ENCODE measurements at places on chromosomes 16 and 17. TPM values are rescaled to one million over a fixed set of nuclear protein-coding genes. Genes with fewer than 3 reads are reported as not detected.

TBC1D3E gene
- total RNA-seq, result not detected

- H3K27ac ChIP-seq, result peak overlapping the region; percentile 58
- H3K4me3 ChIP-seq, result no peak overlapping the region
- H3K27me3 ChIP-seq, result no peaks in the 10 kb centered on the region
- H3K4me1 ChIP-seq, result no peaks in the 10 kb centered on the region
Observed at GRCh38 chr17:80738020-80738808, 193.6 kb downstream of the RPTOR start.

DNA sequence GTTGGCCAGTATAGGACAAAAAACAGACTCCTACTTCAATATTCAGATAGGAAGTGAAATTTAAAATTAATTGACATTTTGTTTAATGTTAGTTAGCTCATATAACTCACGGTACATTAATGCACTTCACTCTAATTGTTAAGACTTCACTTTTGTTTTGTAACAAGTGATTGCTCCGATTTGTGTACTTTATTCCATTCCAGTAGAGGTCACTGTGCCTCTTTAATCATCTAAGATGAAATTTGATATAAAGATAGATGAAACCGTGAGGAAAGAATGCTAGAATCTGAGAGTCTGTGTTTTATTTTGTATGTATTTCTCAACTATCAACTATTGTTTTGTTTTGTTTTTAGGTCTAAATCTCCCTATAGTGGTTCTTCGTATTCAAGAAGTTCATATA, 29.0 kb downstream of the RBBP6 start:
- H3K4me1 ChIP-seq, result no peaks in the 10 kb centered on the region
- H3K27me3 ChIP-seq, result no peaks in the 10 kb centered on the region
- no peak overlapping the region for H3K4me3 ChIP-seq
- no peak overlapping the region for H3K27ac ChIP-seq
- peaks cover 7% of the 10 kb centered on the region for H3K36me3 ChIP-seq

GRCh38 chr16:89863741-89864526, 9.5 kb upstream of the TCF25 start:
- H3K27me3 ChIP-seq, result no peaks in the 10 kb centered on the region
- peaks cover 17% of the 10 kb centered on the region for H3K4me1 ChIP-seq
- peak; percentile 58 for DNase-seq
- H3K36me3 ChIP-seq, result peaks cover 34% of the 10 kb centered on the region
- H3K27ac ChIP-seq, result peak overlapping the region; percentile 75

- H3K36me3 ChIP-seq, result no peaks in the 10 kb centered on the region
- H3K4me3 ChIP-seq, result no peak overlapping the region
- DNase-seq, result no peak
- H3K4me1 ChIP-seq, result peaks cover 9% of the 10 kb centered on the region
- H3K27ac ChIP-seq, result no peak overlapping the region
Observed at GRCh38 chr17:39166437-39167335, 725 bp upstream of the ARL5C start.

DNA sequence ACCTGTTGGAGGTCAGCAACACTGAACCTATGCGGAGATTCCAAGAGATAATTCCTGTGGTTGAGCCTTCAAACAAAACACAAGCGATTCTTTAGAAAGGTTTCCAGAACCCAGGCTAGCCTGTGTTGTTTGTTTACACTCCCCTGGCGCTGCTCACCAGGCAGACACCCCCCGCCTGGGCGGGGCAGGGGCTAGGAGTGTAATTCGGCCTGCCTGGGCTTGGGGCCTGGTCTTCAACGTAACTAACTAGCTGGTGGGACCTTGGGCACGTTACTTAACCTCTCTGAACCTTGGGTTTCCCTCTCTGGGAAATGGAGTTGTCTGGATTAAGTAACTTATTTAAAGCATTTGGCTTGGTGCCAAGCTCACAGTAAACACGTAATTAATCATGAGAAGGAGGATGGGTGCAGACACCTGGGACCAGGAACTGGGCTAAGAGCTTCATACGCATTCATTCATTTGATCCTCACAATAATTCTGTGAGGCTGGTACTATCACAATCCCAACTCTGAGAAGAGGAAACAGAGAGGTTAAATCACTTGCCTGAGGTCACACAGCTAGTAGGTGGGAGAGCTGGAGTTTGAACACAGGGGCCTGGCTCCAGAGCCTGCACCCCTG, 7.6 kb upstream of the ARHGAP27 start:
- no peak for DNase-seq
- H3K4me3 ChIP-seq, result no peak overlapping the region
- H3K27ac ChIP-seq, result no peak overlapping the region
- no peaks in the 10 kb centered on the region for H3K27me3 ChIP-seq
- H3K4me1 ChIP-seq, result peaks cover 5% of the 10 kb centered on the region

GRCh38 chr16:20940871-20941635, 40.5 kb downstream of the LYRM1 start:
- no peaks in the 10 kb centered on the region for H3K27me3 ChIP-seq
- H3K36me3 ChIP-seq, result no peaks in the 10 kb centered on the region
- H3K4me3 ChIP-seq, result no peak overlapping the region
- no peaks in the 10 kb centered on the region for H3K4me1 ChIP-seq
- no peak overlapping the region for H3K27ac ChIP-seq

DNA sequence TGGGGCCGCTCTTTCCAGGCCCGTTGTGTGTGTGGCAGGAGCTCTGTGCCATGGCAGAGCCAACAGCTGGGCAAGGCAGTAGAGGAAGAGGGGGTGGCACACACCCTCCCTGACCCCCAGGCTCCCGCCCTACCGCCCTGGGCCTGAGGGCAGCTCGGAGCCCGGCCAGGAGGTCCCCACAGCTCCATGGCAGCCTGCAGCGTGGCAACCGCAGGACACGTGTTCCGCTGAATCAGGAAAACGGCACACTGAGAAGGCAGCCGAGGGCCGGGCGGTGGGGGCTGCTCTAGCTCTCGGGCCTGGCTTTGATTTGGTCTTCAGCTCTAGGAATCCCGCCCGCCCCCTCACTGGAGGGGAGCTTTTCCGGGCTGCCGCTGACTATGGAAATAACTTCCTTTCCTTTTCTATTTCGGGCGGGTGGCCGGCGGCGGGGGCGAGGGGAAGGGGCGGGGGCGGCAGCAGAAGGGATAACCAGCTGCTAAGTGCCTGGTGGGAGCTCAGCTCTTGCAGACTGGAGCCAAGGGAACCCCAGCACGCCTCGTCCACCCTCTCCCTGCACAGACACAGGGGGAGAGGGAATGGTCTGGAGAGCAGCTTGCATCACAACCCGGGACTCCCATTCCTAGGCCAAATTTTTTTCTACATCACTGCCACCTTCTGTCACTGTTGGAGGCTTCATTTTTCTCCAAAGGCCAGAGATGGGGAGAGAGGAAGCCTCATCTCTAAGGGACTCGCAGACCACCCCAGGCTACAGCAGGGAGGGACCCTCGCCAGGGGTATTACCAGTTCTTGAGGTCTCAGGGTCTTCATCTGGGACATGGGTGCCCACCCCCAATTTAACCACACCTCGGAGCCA, 24.8 kb upstream of the MRPS23 start:
- no peak for DNase-seq
- H3K27ac ChIP-seq, result peak overlapping the region; percentile 84
- H3K36me3 ChIP-seq, result peaks cover 6% of the 10 kb centered on the region

- H3K4me3 ChIP-seq, result peak within 1 kb of the TSS; percentile 84
- peaks cover 29% of the 10 kb centered on the region for H3K4me1 ChIP-seq
- peak within 1 kb of the TSS; percentile 87 for H3K27ac ChIP-seq
- H3K36me3 ChIP-seq, result no peaks in the 10 kb centered on the region
Observed at GRCh38 chr17:42458497-42459255, at the start of gene ATP6V0A1. Gene ATP6V0A1, plus strand, starts transcription at chr17:42458878. Its CDS starts 2,017 bp downstream, at chr17:42460895.

- no peak overlapping the region for H3K27ac ChIP-seq
- H3K27me3 ChIP-seq, result no peaks in the 10 kb centered on the region
- H3K4me1 ChIP-seq, result no peaks in the 10 kb centered on the region
- no peaks in the 10 kb centered on the region for H3K36me3 ChIP-seq
Observed at GRCh38 chr16:27107185-27107592, 40.5 kb downstream of the C16orf82 start.

DNA sequence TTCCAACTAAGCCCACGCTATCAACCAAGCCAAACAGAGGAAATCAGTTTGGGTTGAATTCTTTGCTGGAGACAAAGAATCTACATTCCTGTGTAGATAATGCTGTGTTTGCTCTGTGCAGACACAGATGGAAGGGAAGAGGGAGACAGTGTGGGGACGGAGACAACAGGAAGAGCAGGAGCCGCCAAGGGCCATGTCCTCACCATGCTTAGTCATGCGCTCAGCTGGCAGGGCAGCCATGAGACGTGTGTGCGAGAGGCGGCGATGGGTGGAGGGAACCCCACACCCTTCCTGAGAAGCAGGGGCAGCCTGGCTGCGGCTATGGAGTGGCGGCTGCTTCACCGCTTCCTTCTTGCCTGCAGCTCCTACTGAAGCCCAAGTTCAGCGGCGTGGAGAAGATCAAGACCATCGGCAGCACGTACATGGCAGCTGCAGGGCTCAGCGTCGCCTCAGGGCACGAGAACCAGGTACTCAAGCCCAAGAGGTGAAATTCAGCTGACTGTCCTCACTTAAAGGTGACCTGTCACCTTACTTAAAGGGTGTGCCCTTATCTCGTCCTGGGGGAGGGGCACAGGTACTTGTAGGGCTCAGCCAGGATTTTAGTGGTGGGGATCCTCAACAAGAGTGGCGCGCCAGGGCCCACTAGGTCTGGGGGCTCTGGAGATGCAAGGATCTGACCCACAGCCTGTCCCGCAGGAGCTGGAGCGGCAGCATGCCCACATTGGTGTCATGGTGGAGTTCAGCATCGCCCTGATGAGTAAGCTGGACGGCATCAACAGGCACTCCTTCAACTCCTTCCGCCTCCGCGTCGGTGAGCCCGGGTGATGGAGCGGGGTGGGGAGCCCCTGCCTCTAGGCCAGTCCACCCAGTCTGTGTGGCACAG, 47.5 kb downstream of the ADCY7 start:
- no peak overlapping the region for H3K4me3 ChIP-seq
- H3K4me1 ChIP-seq, result no peaks in the 10 kb centered on the region
- H3K27ac ChIP-seq, result peak overlapping the region; percentile 5
- no peaks in the 10 kb centered on the region for H3K27me3 ChIP-seq
- H3K36me3 ChIP-seq, result no peaks in the 10 kb centered on the region
- peak; percentile 31 for DNase-seq

DNA sequence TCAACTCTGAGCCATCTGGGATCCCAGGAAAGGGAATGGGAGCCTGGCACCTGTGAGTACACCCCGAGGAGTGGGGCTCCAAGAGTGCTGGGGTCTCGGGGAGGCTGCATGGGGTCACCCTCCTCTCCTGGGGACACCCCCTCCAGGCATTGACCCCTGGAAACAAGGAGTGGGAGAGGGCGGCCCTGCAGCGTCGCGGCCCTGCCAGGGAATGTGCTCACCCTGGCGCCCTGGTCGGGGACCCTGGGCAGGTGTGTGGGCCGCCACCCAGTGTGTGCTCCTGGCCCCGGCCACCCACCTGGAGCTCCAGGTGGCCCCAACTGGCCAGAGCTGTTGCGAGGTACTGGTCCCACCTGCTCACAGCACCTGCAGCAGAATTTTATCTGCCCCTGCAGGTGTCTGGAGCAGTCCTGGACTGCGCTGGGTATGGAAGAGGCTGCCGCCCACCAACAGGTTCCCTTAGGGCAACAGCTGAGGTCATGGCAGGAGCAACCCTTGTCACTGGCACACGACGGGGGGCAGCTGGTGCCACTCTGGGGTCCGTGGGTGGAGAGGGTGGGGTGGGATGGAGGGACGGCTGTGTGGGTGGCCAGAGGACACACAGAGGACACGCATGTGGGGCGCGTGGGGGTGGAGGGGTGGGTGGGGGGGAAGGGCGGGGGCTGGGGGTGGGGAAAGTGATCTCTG, 5.4 kb upstream of the PABPN1L start:
- H3K4me1 ChIP-seq, result peaks cover 4% of the 10 kb centered on the region
- no peaks in the 10 kb centered on the region for H3K36me3 ChIP-seq
- no peaks in the 10 kb centered on the region for H3K27me3 ChIP-seq
- no peak for DNase-seq

CFAP97D1 gene
- not detected for total RNA-seq

MT1E gene
- 330 TPM for total RNA-seq

MYH3 gene
- 10.5 TPM for total RNA-seq

- no peaks in the 10 kb centered on the region for H3K27me3 ChIP-seq
- peaks cover 6% of the 10 kb centered on the region for H3K4me1 ChIP-seq
- peak; percentile 81 for DNase-seq
Observed at GRCh38 chr16:2919511-2920255, 8.0 kb downstream of the FLYWCH1 start.

- H3K27ac ChIP-seq, result peak overlapping the region; percentile 72
- no peak overlapping the region for H3K4me3 ChIP-seq
- DNase-seq, result no peak
- peaks cover 12% of the 10 kb centered on the region for H3K4me1 ChIP-seq
- H3K36me3 ChIP-seq, result no peaks in the 10 kb centered on the region
- H3K27me3 ChIP-seq, result no peaks in the 10 kb centered on the region
Observed at GRCh38 chr17:2071455-2072281, 16.8 kb downstream of the HIC1 start.

GRCh38 chr16:55561319-55561848, 5.1 kb upstream of the CAPNS2 start:
- H3K4me3 ChIP-seq, result no peak overlapping the region
- H3K27me3 ChIP-seq, result no peaks in the 10 kb centered on the region

GRCh38 chr16:30896261-30896888, at the start of gene CTF1:
Gene CTF1, plus strand, starts transcription at chr16:30896614. Its CDS starts 30 bp downstream, at chr16:30896644.
- peak within 1 kb of the TSS; percentile 91 for H3K27ac ChIP-seq
- peak within 1 kb of the TSS; percentile 42 for H3K4me3 ChIP-seq
- H3K27me3 ChIP-seq, result no peaks in the 10 kb centered on the region
- peaks cover 14% of the 10 kb centered on the region for H3K4me1 ChIP-seq
- DNase-seq, result no peak

JPT1 gene
- total RNA-seq, result 261 TPM

DNA sequence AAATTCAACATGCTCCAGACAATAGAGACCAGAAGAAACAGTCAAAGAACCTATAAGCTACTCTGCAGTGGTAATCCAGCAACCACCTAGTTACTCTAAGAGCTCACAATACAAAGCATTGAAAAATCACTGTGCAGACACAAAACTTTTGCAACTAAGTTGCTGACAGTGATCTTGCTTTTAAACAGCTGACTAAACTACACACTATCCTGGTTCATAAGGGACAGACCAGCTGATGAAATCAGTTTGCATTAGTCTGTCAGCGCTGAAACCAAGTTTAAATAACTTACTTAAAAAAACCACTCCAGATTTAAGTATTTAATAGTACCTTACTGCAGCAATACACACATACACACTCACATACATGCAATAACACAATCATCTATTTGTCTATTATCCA, 4.6 kb downstream of the VEZF1 start:
- no peak overlapping the region for H3K27ac ChIP-seq
- no peaks in the 10 kb centered on the region for H3K36me3 ChIP-seq
- no peaks in the 10 kb centered on the region for H3K27me3 ChIP-seq
- H3K4me1 ChIP-seq, result peaks cover 14% of the 10 kb centered on the region

DNA sequence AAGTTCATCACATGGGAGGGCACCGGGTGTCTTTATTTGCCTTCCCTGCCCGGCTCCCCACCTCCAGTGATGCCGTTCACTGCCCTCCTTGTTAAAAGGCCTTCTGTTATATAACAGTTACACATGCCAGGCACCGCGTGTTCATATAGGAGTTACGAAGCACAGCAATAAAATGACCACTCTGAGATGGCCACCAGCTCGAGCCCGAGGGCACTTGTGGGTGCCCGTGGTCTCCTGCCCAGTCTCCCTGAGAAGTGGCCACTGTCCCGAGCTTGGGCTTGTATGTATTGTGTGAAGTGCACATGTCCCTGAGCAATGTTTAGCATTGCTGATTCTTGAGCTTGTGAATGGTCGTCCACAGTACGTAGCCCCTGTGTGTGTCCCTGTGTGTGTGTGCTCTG, 355.6 kb downstream of the SEC14L1 start:
- H3K4me3 ChIP-seq, result no peak overlapping the region
- peaks cover 10% of the 10 kb centered on the region for H3K4me1 ChIP-seq
- H3K27ac ChIP-seq, result no peak overlapping the region
- H3K27me3 ChIP-seq, result no peaks in the 10 kb centered on the region
- H3K36me3 ChIP-seq, result no peaks in the 10 kb centered on the region
- DNase-seq, result no peak

GRCh38 chr16:14241631-14242030, 170.5 kb downstream of the MRTFB start:
- no peak for DNase-seq
- no peaks in the 10 kb centered on the region for H3K36me3 ChIP-seq
- H3K27ac ChIP-seq, result no peak overlapping the region
- H3K4me1 ChIP-seq, result no peaks in the 10 kb centered on the region
- no peak overlapping the region for H3K4me3 ChIP-seq

Measured in Peyer's patch (tissue), 4 donors.